ENCODE measurements at places on chromosomes 16 and 17.
A peak's percentile ranks its signal among the peaks of the same experiment; 100 is the strongest.

DNA sequence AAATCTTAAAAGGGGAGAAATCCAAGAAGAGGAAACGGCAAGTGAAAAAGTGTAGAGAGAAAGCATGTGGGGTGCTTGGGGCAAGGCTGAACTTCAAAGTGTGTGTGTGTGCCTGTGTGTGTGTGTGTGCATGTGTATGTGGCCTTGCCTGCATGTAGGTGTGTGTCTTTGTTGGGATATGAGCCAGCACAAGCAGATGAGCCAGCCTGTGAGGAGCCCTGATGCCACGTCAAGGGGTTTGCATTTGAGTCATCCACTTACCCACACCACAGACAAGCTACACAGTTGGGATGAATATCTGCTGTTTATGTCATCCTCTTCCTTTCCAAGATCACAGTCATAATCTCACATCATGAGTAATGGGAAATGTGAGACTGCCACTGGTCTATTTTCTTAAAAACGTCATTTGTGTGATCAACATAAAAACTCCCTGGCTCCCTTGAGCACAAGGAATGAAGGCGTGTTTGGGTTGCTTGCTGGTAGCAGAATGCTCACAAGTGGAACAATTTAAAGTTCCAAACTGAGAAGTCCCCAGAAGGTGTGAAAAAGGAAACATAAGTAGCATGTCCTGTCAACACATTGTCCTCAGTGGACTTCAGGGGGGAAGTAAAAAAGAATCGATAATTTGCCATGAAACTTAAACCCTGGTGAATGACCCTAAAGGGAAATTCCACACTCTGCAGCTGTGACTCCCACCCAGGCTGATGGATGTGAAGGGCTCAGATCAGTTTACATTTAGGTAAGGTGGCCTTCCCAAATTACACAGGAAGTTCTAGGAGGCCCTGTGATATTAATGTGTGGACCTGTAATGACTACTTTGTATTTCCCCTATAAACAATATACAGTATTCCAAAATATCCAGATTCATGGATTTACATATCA, 14.7 kb downstream of the KCTD19 start:
- DNase-seq = peak; percentile 76

- no peak for DNase-seq
Observed at GRCh38 chr17:336110-337021, 16.2 kb downstream of the RPH3AL start.

GRCh38 chr17:35740997-35741931, 9.8 kb downstream of the RASL10B start:
- no peak for DNase-seq

DNA sequence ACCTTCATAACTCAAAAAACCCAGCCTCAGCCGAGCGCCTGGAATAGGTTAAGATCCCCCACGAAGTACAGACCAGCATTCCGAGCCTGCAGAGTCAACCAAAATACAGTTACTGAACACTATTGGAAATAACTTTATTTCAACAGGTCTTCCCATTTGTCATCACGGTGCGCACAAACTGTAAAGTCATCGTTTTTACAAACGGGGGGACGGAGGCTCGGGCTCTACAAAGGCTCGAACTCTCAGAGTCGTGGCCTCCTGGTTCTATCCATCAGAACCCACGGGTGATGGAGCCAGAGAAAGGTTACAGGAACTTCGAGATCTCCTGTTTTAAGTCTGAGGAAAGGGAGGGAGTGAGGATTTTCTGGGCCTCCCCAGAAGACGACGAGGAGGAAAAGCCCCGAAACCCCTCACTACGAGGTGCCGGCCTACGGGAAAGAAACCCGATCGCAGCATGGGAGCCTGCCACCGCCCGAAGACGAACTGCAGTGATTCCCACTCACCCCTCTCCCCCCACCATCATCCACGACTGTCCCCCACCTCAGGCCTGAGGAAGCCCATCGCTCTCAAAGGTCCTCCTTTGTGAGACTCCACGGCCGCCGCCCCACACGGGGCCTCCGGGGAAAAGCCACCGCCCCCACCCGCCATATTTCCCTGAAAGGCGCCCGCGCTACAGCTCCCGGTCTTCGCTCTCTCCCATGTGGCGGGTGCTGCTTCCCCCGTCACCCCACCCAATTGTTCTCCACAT, 917 bp downstream of the YWHAE start:
- no peak for DNase-seq

Measured in GM10248 (cell line).